ENCODE measurements at places on chromosomes 2 and 18.

DNA sequence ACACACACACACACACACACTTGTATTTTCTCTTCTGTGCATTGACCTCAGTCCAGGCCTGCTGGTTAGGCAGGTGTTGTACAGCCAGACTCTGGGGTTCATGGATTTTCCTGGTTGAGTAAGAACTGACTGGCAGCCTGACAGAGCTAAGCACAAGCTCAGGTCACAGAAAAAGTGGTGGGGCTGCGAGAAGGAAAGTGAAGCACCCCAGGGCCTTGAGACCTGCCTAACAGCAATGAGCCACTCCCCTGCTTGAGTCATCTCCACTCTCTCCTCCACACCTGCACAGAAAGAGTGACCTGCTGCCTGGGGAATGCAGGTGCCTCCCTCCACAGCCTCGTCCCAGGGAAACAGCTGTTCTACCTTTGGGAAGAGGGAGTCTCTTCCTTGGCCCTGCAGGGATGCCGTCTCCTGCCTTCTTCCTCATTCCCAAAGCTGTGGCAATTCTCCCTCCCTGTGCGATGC lies 91.4 kb upstream of the LGALSL start:
- DNase-seq: no peak

DNA sequence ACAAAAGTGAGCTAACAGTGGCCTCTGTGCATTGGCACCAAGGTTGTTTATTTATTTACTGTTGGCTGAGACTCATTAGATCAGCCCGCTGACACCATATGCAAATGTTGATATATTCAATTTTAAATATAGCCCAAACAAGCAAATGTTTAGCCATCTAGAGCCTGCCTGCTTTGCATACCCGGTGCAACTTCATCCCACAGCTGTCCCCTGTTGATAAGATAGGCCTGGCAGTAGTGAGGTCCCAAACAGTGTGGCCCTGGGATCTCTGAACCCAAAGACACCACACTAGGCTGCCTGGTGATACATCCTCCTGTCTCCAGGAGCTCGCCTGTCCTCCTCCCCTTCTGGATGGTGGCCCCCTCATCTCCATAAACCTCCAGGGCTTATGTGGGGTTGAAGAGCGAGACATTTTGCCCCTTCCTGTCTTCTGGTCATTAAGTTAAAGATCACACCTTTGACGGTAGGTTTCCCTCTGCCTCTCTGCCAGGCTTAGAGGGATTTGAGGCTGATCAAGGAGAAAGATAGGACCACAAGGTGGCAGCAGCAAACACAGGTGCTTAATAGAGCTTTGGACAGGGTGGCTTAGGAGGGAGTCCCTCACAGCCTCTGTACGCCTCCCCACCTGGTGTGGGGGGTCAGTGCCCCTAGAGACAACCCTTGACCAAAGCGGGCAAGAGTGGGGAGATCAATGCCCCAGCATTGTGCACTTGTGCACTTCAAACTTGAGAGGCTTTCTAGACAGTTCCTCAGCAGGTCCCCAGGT lies 23.7 kb upstream of the MYO5B start:
- peak; percentile 9 for DNase-seq

- no peak for DNase-seq
Observed at GRCh38 chr2:112733456-112733855, 12.6 kb downstream of the NT5DC4 start.

DNA sequence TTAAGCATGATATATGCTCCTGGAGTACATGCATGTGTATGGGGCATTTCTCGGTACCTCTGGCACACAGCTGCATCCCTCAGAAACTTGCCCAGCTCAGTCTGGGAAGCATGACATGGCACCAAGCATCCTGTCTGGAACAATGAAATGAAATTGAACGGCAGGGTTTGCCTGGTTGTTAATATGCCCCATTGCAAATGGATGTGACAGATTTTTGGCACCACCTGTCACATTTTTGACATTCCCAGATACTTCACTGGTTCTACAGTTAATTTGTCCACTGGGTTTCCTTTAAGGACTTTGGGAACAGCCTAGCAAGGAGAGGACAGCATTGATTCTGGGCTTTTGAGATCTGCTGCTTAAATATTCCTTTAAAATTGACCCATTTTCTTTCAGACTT lies 305.8 kb downstream of the TSN start:
- DNase-seq: no peak

DNA sequence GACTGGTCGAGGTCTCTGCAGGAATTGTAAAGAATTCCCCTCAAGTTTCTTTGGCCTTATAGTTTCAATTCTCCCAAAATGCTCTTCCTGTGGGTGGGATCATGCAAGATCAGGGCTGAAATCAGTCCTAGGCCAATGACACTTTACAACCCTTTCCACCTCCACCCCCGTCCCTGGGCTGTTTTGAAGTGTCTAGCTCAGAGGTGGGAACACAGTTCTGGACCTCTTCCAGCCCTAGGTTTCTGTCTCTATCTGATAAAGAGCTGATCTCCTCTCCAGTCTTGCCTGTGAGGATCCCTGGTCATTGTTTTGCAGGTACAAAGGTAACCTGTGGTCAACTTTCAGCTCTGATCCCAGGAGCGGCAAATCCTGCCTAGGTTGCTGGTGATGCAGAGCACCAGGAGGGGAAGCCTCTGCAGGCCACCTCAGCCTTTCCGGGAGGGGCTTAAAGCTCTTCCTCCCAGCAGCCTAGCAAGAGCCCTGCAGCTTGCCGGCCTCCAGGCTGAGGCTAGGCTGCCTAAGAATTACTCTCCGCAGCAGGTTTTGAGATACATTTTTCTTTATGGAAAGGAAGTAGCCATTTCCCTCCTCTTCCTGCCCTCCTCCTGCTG lies 69.8 kb upstream of the WIPF1 start:
- DNase-seq: no peak

DNA sequence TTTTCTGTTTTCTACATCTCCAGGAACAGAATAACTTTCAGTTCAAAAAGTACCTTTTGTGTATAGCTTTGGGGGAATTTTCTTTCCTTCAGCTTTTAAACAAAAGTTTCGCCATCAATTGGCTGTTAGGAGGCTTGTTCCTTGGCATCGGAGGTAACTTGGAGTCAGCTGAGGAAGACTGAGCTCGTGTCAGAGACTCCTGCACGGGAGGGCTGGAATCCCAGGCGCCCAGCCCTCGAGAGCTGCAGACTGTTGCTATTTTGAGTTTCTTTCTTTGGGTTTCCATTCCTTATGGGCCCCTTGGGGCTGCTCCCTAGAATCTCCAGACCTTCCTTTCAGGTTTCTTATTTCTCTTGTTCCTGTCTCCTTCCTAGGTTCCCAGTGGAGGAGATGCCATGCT lies 8.1 kb downstream of the EMILIN2 start:
- no peak for DNase-seq

GRCh38 chr18:5419601-5420000 lies 124.1 kb upstream of the ZBTB14 start:
- no peak for DNase-seq

GRCh38 chr2:39920307-39920801 lies 141.3 kb upstream of the THUMPD2 start:
- no peak for DNase-seq

- DNase-seq: no peak
Observed at GRCh38 chr2:53209679-53210458, 557.7 kb upstream of the CHAC2 start.

- no peak for DNase-seq
Observed at GRCh38 chr2:69227716-69228115, 159.3 kb downstream of the GFPT1 start.

DNA sequence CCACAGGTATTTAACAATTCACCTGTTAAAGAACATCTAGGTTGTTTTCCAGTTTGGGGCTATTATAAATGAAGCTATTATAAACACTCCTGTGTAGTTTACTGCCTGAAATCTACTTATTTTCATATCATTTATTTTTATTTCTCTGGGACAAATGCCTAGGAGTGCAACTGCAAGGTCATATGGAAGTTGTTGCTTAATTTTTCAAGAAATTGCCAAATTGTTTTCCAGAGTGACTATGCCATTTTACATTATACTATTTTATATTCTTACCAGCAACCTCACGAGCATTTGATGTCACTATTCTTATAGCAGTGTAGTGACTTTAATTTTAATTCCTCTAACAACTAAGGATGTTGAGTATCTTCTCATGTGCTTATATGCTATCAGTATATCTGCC lies 298.4 kb downstream of the EXOC6B start:
- DNase-seq: no peak

GRCh38 chr2:186590759-186591505 lies 1.1 kb downstream of the ITGAV start:
- DNase-seq: peak; percentile 1

GRCh38 chr2:175318542-175318941 lies 137.0 kb upstream of the ATP5MC3 start:
- DNase-seq: no peak

- DNase-seq: no peak
Observed at GRCh38 chr2:160301420-160301819, 101.3 kb upstream of the ITGB6 start.

GRCh38 chr18:8799001-8799400 lies 93.6 kb downstream of the MTCL1 start:
- DNase-seq: no peak

GRCh38 chr2:232611559-232612218 lies 21.7 kb upstream of the EFHD1 start:
- peak; percentile 56 for DNase-seq

DNA sequence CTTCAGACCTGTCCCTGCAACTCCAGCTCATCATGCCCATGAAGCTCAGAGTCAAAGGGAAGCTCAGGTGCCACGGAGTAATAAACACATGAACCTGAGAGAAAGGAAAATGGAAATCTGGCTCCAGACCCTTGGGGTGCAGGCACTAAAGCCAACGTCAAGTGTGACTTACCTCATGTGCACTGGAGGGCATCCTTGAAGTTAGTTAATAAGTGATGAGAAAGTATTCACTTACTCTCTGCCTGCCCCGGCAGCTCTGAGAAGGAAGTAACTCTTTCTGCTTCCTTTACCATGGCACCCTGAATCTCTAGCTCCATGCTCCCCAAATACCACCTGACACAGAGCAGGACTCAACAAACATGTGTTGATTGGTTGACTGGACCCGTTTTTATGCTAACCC lies 21.4 kb upstream of the AGAP1 start:
- no peak for DNase-seq

DNA sequence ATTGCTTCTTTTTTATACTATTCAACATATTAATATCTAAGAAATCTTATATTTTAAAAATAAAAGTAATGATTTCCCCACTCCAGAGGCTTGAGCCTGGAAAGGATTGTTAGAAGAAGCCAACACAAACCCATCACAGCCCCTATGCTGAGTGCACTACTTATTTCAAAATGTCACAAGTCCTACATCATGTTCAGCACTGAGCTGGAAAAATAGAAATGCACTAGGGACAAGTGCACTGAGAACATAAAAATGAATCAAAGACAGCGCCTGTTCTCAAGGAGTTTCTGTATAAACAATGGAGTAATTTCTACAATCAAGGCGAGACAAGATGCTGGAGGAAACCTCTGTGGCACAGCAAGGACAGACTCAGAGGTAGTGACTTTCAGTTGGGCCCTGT lies 155.0 kb downstream of the TXNL1 start:
- DNase-seq: no peak

DNA sequence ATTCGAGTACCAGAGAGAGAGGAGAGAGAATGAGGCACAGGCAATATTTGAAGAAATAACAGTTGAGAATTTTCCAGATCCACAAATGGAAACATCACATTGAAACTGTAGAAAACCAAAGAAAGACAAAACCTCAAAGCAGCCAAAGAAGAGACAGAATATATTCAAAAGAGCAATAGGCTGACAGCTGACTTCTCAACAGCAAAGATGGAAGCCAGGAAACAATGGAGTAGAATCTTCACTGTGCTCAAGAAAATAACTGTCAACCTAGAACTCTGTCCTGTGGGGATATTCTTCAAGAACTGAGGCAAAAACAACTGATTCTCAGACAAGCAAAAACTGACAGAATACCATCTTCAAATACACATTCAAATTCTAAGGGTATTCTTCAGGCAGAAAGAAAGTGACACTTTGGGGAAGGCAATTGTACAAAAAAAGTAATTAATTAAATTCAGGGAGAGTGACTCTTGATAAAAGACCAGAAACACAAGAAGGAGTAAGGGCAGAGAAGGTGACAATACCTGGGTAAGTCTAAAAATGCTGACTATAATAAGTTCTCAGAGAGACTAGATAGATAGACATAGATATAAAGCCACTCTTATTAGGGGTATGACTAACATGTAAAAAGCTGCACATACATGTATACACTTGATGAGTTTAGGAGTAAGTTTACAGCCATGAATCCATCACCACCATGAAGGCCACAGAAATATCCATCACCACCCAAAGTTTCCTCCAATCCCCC lies 25.6 kb downstream of the ANKMY1 start:
- DNase-seq: no peak

- no peak for DNase-seq
Observed at GRCh38 chr2:194443926-194444325, 1213.1 kb upstream of the SLC39A10 start.

DNA sequence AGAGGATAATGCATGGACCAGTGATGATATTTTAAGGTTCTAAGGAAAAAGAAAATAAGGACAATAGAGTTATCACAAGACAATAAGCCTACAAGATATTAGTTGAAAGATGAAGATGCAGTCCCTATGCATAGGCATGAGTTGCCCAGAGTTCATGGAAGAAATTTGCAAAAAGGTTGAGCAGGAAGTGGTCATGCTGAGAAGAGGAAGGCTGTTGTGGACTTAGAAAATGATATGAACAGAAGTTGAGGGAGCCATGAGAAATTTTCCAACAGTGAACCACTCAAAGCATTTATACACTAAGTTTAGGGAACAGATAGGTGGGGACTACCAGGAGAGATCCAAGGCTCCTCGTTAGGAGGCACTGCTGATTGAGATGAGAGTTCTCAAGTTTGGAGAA lies 3.5 kb downstream of the OSBPL6 start:
- DNase-seq: no peak

GRCh38 chr2:187581125-187581896 lies 27.1 kb upstream of the TFPI start:
- DNase-seq: no peak

- no peak for DNase-seq
Observed at GRCh38 chr2:16189029-16189835, 248.9 kb downstream of the MYCN start.

DNA sequence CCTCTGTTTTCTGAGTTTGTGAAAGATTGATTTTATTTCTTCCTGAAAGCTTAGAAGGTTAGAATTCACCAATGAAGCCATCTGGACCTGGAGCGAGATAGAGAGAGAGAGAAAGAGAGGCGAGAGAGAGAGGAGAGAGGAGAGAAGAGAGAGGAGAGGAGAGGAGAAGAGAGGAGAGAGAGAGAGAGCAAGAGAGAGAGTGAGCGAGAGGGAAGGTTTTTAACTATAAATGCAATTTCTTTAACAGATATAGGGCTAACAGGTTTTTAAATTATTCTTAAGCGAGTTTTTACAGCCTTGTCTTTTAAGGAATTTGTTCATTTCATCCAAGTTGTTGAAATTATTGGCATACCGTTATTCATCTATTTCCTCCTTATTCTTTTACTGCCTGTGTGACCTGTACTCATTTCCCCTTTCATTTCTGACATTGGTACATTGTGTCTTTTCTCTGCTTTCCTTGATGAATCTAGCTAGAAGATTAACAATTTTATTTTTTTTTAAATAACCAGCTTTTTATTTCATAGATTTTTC lies 56.1 kb downstream of the BABAM2 start:
- no peak for DNase-seq

- DNase-seq: no peak
Observed at GRCh38 chr18:36200354-36200771, 13.1 kb downstream of the MOCOS start.

All from CD4-positive, alpha-beta T cell treated with Interleukin-6 at 100 ng/mL for 8 hours (primary cell).